ENCODE measurements at places on chromosomes 2 and 18. TPM values are rescaled to one million over a fixed set of nuclear protein-coding genes. Genes with fewer than 3 reads are reported as not detected.

GRCh38 chr2:9385841-9386240, 37.5 kb downstream of the ITGB1BP1 start:
- no peaks in the 10 kb centered on the region for H3K4me1 ChIP-seq
- H3K36me3 ChIP-seq = no peaks in the 10 kb centered on the region
- DNase-seq = no peak
- no peaks in the 10 kb centered on the region for H3K27me3 ChIP-seq

DNA sequence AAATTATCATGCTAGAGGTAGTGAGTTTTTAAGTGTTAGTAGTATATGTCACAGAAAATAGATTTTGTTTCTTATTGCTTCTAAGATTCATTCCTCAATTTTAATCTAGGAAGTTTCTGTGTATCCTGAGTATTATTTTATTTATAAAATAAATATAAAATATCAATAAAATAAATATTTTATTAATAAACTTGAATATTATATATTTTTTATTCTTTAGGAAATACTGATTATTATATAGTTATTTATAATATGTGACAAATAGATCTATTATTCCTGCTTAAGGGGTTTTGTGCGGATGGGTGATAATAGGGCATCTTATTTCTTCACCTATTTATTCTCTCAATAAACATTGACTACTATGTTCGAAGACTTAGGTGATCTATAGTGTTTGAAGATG, 191.0 kb downstream of the ZNF407 start:
- no peak overlapping the region for H3K27ac ChIP-seq
- peaks cover 2% of the 10 kb centered on the region for H3K36me3 ChIP-seq
- no peak overlapping the region for H3K4me3 ChIP-seq

The SERPINB2 gene
- total RNA-seq = 2.0 TPM

The MEP1B gene
- total RNA-seq = not detected

GRCh38 chr2:172113617-172114016, 10.9 kb upstream of the DLX2 start:
- H3K36me3 ChIP-seq = no peaks in the 10 kb centered on the region
- DNase-seq = no peak
- no peak overlapping the region for H3K27ac ChIP-seq

- H3K36me3 ChIP-seq = no peaks in the 10 kb centered on the region
- H3K27me3 ChIP-seq = no peaks in the 10 kb centered on the region
- no peak for DNase-seq
- no peak overlapping the region for H3K4me3 ChIP-seq
- H3K27ac ChIP-seq = no peak overlapping the region
Measured at GRCh38 chr2:77520641-77521547, 1.3 kb downstream of the LRRTM4 start.

DNA sequence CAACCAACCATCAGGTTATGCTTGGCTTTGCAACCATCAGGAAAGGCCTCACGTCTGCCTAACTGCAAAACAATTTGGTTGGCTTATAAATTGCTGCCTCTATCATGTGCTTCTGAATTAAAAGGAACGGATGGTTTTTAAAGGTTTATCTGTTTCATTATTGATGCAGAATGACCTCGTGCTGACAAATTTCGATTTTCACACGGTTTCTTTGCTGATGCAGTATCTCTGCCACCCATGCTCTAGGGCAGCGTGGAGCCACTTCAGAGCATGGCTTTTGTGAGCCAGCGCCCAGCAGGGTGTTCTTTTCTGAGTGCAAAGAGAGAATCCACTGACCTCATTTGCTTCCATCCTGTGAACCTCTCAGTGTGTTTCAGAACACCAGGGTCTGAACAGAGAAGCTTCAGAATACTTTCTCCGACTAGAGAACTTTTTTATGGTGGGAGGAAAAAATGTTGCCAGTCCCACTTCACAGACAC, 143.1 kb upstream of the L3MBTL4 start:
- H3K27ac ChIP-seq = no peak overlapping the region
- H3K4me3 ChIP-seq = no peak overlapping the region
- no peaks in the 10 kb centered on the region for H3K36me3 ChIP-seq
- H3K27me3 ChIP-seq = no peaks in the 10 kb centered on the region
- H3K4me1 ChIP-seq = no peaks in the 10 kb centered on the region

DNA sequence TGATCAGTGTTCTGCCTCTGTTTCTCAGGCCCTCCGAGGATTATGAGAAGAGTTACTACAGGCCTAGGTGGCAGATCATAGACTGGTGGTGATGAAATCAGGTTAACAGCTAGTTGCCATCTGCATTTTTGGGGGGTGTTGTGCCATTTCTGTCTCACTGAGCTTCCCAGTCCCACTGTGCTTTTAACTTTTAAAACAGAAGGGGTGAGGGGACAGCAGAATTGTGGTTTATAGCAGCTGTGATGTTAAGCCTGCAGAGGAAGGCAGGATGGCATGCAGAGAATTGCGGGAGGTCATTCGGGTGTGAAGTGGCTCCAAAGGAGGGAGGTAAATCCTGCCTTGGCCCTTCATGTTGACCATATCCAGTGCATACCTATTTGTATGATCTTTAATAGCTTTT, 5.0 kb downstream of the CAB39 start:
- H3K36me3 ChIP-seq = no peaks in the 10 kb centered on the region
- no peak overlapping the region for H3K4me3 ChIP-seq
- DNase-seq = no peak
- H3K27ac ChIP-seq = peak overlapping the region; percentile 33
- peaks cover 4% of the 10 kb centered on the region for H3K4me1 ChIP-seq

DNA sequence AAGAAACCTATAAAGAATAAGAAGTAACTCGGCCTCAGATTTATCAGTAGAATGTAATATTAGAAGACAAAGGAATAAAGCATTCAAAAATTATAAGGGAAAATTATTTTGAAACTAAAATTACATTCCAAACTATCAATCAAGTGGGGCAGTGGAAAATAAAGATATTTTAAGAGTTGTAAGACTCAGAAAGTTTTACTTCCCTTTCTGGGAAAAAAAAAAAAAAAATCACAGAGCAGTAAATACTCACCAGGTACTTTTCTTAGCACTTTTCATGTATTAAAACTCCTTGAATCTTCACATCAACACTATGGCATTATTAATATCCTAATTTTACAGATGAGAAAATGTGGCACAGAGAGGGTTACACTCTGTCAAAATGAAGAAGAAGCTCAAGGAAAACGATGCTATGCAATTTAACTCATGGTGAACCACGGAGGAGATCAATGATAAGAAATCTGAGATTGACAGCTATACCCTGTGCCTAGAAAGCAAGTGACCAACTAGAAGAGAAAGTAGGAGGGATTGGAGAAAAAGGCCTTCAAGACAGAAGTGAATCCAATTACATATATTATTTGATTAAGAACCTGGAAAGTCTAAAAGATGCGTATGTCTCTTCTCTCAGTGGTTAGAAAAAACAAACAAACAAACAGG, 238.9 kb upstream of the ID2 start:
- no peaks in the 10 kb centered on the region for H3K27me3 ChIP-seq
- no peaks in the 10 kb centered on the region for H3K4me1 ChIP-seq
- no peak for DNase-seq
- no peak overlapping the region for H3K27ac ChIP-seq

DNA sequence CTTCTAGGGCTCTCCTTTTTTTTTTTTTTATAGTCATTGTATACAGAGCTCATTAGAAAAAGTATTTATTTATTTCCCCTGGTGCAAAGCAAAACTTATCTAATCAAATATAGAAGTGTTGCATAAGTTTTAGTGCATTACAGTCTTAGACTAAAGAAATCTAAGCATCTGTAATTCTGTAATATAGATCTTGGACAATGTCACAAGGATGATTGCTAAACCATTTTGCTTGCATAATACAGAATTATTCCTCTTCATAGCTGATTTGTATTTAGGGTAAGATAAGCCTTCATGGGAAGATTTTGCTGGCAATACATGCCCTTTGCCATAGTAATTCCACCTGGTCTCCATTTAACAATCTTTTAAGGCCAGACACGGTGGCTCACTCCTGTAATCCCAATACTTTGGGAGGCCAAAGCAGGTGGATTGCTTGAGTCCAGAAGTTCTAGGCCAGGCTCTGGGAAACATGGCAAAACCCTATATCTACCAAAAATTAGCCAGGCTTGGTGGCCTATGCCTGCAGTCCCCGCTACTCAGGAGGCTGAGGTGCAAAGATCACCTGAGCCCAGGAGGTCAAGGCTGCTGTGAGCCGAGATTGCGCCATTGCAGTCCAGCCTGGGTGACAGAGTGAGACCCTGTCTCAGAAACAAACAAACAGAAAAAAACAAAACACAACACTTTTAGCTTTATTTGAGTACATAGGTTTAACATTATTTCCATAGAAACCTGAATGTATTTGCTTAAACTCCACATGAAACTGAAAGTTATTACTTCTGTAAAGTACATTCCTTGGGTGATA, 2.2 kb upstream of the ACADL start:
- H3K4me3 ChIP-seq = no peak overlapping the region
- peaks cover 3% of the 10 kb centered on the region for H3K4me1 ChIP-seq
- H3K27me3 ChIP-seq = no peaks in the 10 kb centered on the region
- DNase-seq = no peak
- H3K27ac ChIP-seq = no peak overlapping the region
- no peaks in the 10 kb centered on the region for H3K36me3 ChIP-seq

DNA sequence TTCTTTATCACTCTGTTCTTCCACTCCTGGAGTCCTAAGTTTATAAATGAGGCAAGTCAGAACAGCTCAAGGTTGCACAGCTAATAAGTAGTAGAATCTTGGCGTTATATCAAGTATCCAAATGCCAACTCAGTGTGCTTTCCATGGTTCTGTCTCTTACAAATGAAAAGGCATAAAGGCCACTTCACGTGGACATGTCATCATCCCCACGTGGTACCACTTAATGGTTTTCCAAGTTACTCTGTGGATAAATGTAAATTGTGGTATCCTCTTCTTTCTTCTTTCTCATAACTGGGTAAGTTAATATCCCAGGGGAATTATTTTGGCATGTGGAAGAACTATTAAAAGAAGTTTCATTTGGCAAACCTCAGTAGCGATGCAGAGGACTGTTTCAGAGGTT, 131.5 kb upstream of the L3MBTL4 start:
- no peak overlapping the region for H3K4me3 ChIP-seq
- no peaks in the 10 kb centered on the region for H3K4me1 ChIP-seq
- H3K27me3 ChIP-seq = no peaks in the 10 kb centered on the region

The IL1R1 gene
- total RNA-seq = 155 TPM

GRCh38 chr2:25976983-25977741, 5.1 kb downstream of the KIF3C start:
- no peak overlapping the region for H3K4me3 ChIP-seq
- H3K4me1 ChIP-seq = peaks cover 5% of the 10 kb centered on the region
- peak; percentile 3 for DNase-seq
- H3K36me3 ChIP-seq = no peaks in the 10 kb centered on the region
- no peak overlapping the region for H3K27ac ChIP-seq

Measured in aorta (tissue), 5 donors.